ENCODE measurements at places on chromosomes 2 and 18.

DNA sequence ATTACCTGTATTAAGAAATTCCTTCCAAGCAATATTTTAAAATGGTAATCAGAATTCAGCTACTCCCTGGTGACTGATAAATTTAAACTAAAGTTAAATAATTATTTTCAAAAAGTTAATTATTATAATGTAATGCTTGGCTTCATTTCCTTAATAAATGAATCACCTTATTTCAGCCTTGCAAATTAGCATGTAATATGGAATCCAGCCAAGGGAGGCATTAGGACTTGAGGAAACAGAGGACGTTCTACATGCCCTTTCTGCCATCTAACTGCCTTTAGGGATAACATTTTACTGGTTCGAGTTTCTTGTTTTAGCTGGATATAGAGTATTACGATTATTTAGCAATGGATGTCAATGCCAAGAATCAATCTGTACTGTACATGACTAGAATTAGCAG lies 636.3 kb downstream of the TSN start:
- DNase-seq: no peak

DNA sequence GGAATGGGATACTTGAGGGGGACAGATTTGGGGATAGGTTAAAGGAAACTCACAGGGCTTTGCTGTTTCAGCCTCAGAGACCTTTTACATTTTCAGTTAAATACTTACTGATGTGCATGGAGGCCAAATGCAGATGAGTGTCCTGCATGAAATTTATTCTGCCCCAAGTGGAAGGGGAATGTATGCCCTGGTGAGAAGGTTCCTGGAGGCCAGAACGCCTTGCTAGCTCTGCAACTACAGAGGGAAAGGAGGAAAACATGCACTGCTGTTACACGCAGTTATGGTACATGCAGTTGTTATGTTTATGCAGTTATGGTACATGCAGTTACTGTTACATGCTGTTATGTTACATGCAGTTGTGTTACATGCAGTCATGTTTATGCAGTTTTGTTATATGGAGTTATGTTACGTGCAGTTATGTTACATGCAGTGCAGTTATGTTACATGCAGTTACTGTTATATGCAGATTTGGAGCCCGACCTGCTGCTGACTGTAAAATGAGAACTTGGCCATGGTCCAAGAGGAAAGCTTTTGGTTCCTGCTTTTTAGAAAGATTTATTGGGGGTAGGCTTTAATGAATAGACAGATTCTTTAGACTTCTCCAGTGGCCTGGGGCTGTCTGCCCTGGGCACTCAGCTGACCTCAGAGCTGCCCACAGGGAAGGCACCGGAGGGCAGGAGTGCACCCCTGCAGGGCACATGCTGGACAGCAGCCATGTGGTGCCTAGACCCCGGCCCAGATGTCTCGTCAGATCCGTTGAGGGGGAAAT lies 84.1 kb downstream of the LDLRAD4 start:
- no peak for DNase-seq

- DNase-seq: no peak
Observed at GRCh38 chr2:177885828-177886466, 186.6 kb downstream of the PDE11A start.

GRCh38 chr2:168212866-168213265 lies 34.5 kb downstream of the STK39 start:
- DNase-seq: peak; percentile 53

DNA sequence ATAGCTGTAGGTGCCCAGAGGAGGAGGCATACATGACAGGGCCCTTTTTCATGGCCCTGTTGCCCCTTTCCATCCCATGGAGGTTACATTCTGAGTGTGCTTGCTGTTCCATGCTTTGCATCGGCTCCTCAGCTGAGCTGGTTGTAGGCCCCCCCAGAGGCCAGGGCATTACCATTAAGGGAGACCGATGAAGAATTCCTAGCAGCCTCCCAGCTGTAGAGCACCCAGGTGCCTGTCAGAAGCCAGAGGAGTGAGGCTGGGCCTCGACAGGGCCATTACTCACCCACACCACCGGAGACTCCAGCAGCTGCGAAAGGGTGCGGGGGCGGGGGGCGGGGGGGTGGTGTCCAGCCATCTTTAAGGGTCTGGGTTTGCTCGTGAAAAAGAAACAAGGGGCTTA lies 72.2 kb downstream of the GALNT14 start:
- DNase-seq: no peak

- DNase-seq: no peak
Observed at GRCh38 chr2:118121986-118122524, 33.8 kb downstream of the INSIG2 start.

DNA sequence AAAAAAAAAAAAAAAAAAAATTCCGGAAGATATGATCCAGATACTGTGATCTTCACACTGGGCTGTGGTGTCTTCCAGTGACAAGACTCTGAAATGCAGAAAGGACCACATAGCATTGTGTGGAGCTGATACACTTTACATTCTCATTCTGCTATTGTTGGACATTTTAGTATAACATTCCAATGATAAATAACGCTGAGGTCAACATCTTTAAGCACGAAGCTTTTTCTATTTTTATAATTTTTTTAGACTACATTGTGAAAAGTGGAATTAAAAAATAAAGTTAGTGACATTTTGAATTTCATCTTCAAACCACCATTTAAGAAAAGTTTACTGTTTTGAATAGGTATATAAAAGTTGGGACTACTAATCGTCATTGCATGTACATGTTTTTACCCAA lies 62.7 kb downstream of the CDCA7 start:
- DNase-seq: no peak

GRCh38 chr2:212640428-212640827 lies 101.8 kb upstream of the ERBB4 start:
- no peak for DNase-seq

DNA sequence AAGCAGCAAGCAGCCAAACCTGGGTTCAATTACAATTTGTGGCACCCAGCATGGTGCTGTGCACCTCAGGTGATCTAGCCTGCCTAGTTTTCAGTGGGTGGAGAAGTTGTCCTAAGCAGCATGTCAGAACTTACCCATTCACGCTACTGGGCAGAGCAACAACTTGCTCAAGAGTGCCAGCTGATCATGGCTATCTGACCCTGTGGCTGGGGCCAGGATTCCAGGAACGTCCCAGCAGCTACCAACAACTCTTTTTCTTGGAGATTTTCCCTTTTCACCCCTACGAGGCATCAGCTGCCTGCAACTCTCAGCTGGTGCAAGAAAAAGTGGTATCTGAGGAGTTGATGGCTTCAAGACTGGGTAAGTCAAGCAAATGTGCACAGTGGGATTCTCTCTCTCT lies 83.5 kb downstream of the SH3YL1 start:
- DNase-seq: no peak

DNA sequence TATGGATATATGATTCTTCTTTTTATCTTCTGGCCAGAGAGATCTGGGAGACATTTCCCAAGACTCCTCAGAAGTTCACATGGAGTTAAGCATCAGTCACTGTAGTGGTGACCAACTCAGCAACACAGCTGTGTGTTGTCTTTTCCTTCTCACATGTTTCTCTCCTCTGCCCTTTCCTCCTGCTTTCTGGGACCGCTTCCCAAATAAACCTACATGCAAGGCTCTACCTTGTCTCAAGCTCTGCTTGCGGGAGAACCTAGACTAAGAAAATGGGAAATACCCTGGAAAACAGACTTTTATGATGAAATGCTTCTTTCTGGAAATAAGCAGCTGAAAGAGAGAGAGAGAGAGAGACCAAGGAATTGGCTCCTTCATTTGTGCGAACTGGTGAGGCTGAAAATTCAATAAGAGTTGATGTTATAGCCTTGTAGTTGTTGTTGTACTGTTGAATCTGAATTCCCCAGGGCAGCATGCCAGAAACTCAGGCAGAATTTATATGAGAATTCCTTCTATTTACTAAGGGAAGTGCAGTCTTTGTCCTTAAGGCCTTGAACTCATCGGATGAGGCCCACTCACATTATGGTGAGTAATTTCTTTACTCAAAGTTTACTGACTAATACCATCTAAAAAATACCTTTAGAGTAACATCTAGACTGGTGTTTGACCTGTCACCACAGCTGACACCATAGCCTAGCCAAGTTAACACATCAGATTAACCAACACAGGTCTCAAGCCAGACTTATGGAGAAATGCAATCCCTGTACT lies 22.7 kb upstream of the DSC1 start:
- no peak for DNase-seq

GRCh38 chr2:218032336-218033171 lies 29.8 kb upstream of the TNS1 start:
- no peak for DNase-seq

- DNase-seq: no peak
Observed at GRCh38 chr2:98514879-98515249, 70.2 kb downstream of the INPP4A start.

DNA sequence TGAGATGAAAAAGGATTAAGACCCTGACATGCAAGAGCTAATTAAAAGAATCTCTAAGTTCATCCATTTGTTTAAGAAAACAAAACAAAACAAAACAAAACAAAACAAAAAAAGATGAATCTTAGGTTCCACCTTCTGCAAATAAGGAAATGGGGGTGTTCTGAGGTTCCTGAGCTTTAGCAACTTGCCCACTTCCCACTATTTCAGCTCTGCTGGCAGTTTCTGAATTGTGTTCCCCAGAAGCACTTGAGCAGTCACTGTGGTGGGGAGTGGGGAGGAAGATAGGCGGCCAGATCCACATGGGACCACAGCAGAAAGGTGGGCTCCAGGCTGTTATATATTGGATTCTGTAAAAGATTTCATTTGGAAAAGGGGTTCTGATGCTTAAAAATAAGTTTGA lies 20.3 kb downstream of the INO80C start:
- no peak for DNase-seq

GRCh38 chr2:40841856-40842255 lies 390.0 kb upstream of the SLC8A1 start:
- DNase-seq: no peak

DNA sequence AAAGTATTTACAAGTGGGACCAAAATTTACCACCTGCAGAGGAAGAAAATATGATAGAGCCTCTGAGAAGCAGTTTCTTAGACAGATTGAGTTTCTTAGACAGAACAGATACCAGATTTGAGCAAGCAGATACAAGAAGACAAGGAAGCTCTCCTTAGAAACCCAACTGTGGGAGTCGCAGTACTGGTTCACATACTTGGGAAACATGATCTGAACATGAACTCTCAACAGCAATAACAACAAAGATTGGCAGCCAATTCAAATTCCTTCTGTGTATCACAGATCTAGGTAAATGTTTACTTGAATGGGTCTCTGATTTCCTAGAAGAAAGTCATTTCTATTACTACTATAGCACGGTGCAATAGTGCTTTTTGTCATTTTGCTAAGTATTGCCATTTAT lies 82.1 kb downstream of the OLA1 start:
- no peak for DNase-seq

DNA sequence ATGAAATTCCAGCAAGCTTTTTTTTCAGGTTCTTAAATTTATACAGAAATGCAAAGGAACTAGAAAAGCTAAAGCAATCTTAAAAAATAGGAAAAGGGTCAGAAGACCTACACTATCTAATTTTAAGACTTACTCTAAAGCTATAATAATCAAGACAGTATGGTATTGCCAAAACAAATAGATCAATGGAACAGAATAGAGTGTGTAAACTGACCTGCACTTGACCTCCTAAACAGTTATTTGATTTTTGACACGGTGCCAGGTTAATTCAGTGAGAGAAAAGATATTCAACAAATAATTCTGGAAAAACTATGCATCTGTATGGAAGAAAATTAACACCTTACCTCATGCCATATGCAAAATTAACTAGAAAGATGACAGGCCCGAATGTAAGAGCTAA lies 73.6 kb downstream of the OLA1 start:
- no peak for DNase-seq

DNA sequence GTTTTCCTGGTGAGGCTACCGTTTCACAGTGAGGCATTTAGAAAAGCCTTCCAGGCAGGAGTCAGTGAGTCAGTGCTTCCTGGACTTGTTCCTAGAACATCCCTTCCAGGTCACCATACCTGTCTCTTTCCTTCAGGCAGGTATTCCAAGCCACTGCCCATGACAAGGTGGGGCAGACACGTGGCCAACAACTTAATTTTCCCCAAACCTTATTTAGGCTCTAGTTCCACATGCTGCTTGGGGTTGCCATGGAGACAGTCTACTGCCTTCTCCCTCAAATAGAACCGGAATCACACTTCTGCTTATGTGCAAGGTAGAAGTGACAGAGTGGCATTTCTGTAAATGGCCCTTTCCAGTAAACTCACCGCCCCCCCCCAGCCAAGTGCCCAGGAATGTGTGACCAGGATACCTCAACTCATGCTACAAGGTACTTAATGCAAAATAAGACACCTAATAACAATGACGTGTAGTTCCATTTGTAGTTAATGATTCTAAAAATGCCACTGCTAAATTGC lies 258.3 kb downstream of the PRKCE start:
- DNase-seq: no peak

DNA sequence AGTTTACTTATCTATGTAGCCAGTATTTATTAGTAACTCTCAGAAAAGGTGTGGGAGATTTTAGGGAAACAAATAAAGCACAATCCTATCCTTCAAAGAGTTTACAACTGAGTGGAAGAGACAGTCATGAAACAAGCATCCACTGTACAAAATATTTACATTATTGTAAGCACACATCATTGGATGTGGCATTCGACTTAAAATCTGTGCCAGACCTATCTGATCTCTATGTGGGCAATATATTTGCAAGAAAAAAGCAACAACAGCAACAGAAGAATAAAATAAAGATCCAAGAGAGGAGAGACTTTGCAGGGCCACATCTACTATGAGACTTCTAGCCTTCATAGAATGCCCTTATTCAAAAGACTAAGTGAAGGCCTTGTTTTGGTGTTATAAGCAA lies 882.1 kb upstream of the PIK3C3 start:
- no peak for DNase-seq

- DNase-seq: peak; percentile 81
Observed at GRCh38 chr18:61991201-61991600, 98.4 kb upstream of the RNF152 start.

DNA sequence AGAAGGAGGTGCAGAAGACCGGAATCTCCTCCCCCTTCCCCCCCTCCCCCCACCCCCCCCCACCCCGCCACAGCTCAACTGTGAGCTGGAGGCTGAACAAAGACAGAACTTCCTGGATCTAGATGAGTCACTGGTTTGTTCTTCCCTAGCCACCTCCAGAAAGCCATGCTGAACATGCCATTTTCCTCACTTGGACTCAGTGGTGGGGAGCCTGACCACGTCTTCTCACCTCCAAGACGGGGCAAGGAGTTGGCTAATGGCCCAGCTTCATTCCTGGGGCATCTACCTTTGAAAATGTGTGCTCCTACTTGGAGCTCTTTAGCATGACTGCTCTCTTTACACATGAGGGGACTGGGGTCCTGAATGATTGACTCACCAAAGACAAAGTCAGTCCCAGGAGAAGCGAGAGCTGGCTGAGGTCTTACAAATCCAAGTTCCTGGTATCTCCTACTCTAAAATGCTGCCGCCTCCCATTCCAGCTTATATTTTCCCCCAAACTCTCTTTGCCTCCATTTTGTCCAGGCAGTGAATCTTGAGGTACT lies 22.6 kb upstream of the FZD5 start:
- peak; percentile 78 for DNase-seq

DNA sequence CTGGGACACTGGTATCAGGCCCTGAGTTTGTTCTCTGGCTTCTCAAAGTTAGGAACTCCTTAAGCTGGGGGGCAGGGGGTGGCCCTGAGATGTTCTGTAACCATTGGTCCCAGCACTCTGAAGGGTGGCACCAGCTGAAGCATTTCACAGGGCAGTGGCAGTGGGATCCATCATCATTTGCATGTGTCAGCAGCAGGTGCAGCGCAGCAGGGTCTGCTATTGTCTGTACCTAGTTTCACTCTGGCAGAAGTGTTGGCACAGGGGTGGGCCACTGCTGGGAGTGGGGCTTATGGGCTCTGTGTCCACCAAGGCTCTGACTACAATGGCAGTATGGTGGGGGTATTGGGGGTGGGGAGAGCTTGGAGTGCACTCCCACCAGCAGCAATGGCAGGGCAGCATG lies 460.4 kb upstream of the ZNF804A start:
- DNase-seq: no peak

GRCh38 chr2:54936766-54937165 lies 113.5 kb downstream of the RTN4 start:
- no peak for DNase-seq

Data from EH (cell line).